ENCODE measurements at places on chromosomes 12 and 14. TPM values are rescaled to one million over a fixed set of nuclear protein-coding genes. Genes with fewer than 3 reads are reported as not detected.

GRCh38 chr12:25725470-25725869 is 172.4 kb upstream of the LMNTD1 start:
- DNase-seq = no peak

- no peak for DNase-seq
Observed at GRCh38 chr12:7129287-7129871, 690 bp upstream of the RBP5 start.

DNA sequence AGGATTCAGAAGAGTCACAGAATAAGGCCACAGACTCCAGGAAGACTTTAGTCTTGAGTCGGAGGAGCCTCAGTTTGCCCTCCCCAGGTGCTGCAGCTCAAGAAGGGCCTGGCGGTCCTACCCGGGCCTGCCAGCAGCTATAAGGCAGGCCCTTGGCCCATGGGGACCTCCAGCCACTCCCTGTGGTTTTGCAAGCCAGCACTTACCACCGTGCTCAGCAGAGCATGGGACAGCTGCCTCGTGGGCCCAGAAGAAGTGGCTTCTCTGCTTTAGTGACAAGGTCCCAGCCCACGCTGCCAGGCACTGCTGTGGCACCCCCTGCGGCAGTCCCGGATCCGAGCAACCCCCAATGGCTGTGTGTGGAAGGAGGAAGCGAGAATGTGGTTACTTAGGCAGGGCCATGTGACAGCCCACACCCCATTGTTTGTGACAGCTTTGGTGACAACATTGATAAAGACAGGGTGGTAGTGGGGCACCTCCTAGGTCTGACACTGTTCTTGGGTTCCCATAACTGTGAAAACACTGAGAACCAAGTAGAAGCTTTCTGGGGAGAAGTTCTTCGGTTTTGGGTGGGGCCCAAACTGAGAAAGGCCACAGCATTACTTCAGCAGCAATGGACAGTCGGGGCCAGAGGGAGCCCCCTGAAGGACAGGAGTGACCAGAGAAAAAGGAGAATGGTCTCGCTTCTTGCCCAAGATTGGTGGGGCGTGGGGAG is at the start of gene SELPLG:
Gene SELPLG, minus strand, starts transcription at position 361 of the 715 bp plus-strand sequence. CDS start 9,587 bp downstream, outside the sequence.
- peak; percentile 94 for DNase-seq

- DNase-seq = no peak
Observed at GRCh38 chr12:60168441-60168840, 572.6 kb downstream of the SLC16A7 start.

GRCh38 chr12:96434107-96434506 is 33.9 kb upstream of the CDK17 start:
- DNase-seq = peak; percentile 78

GRCh38 chr14:100775831-100776591 is 49.3 kb downstream of the DLK1 start:
- peak; percentile 21 for DNase-seq

DNA sequence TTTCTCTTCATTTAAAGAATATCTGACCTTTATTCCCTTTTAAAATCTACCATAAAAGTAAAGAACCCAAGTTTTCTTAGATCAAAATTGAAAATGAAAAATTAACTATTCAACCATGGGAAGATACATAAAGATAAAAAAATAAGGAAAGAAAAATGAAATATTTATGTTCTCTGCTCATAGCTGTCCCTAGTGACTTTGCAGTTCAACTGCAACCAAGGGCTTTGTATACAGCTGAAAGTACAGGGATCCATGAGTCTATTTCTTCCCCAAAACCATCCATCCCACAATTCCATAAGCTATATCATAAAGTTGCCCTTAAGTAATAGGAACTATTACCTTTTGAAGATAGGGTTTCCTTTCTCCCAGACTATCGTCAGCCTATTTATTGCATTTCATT is 113.1 kb downstream of the ITPR2 start:
- DNase-seq = no peak

DNA sequence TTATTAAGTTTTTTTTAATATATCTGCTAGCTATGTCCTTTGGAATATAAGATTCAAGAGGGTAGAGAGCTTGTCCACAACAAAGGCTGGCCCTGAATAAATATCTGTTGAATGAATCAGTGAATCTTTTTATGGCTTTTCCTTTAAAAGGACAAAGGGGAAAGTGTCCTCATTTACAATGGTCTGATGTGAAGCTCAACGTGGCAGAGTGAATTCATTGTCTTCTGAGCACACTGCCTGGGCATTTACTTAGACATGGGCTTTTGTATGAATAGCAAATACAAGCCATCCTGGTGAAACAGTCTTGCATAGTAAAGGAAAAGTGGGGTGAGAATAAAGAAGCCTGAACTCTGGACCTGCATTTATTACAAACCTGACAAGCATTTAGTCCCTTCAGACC is 201.2 kb downstream of the NELL2 start:
- DNase-seq = no peak

The SERPINA9 gene
- total RNA-seq = not detected

The PPP1R1A gene
- total RNA-seq = not detected

GRCh38 chr12:108605000-108605689 is 7.3 kb upstream of the TMEM119 start:
- peak; percentile 90 for DNase-seq

- DNase-seq = no peak
Observed at GRCh38 chr12:112967306-112967705, 11.0 kb upstream of the OAS2 start.

The CLEC4E gene
- not detected for total RNA-seq
